ENCODE measurements at places on chromosomes 3 and 15.

GRCh38 chr15:81254916-81255290 lies 58.2 kb downstream of the IL16 start:
- DNase-seq, result no peak

DNA sequence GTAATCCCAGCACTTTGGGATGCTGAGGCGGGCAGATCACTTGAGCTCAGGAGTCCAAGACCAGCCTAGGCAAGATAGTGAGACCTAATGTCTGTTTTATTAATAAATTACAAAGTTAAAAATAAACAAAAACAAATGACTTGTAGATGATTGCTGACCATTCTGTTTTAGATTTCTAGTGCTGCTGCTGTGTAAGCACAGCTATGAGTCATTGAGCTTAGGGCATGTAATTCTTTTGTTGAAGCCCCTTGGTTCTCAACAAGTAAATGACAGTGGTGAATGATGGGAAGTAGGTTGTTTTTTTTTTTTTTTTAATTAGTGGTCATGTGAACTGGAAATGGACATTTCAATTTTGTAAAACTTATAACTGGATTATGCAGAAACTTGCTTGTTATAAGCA lies 63.3 kb downstream of the LEO1 start:
- DNase-seq, result no peak

DNA sequence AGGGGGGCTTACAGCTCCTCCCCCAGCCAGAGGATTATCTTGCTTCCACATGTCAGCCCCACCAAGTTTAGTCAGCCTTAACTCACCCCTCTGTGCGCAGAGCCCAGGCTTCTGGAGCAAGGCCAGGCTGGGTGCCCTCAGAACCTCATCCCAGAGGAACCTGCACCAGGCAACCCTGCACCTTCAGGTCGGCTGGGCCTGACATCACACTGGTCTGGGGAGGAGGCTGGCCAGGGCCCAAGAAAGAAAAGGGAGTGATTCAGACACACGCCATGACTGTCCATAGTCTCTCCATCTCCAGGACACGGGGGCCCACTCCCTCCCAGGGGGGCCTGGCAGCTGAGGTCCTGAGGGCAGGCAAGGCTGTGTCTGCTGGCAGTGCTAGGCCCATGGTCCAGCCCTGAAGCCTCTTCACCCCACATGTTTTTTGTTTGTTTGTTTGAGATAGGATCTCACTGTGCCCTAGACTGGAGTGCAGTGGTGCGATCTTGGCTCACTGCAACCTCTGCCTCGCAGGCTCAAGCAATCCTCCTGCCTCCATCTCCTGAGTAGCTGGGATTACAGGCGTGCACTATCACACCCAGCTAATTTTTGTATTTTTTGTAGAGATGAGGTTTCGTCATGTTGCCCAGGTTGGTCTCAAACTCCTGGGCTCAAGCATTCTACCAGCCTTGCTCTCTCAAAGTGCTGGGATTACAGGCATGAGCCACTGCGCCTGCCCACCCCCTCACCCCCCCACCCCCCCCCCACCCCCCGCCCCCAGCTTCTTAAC lies 11.1 kb downstream of the TNK2 start:
- DNase-seq, result peak; percentile 73

DNA sequence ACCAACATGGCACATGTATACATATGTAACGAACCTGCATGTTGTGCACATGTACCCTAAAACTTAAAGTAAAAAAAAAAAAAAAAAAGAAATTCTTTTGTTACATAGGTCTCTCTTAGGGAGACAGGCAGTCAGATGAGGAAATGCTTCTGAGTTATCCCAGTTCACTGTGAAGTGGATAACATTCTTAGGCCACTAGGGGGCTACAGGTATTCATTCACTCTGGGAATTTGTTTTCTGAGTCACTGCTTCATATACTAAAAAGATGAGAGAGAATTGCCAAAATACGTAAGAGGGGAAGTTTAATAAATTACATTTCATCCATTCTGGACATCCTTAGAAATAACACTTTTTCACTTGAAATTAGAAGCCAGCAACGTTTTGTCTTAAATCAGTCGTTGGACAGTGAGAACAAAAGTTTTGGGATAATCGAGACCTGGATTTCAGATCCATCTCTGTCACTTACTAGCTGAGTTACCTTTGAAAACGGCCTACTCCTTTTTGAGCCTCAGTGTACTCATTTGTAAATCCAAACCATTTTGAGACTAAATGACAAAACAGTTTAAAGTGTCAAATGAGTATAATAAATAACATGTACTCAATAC lies 738.4 kb upstream of the ALCAM start:
- DNase-seq, result peak; percentile 48

GRCh38 chr15:32981536-32981935 lies 213.0 kb downstream of the FMN1 start:
- no peak for DNase-seq

GRCh38 chr15:71707230-71708050 lies 102.9 kb upstream of the NR2E3 start:
- peak; percentile 40 for DNase-seq

- DNase-seq, result no peak
These were observed 114.7 kb upstream of the PRR23C start for GRCh38 chr3:139159356-139159755.

DNA sequence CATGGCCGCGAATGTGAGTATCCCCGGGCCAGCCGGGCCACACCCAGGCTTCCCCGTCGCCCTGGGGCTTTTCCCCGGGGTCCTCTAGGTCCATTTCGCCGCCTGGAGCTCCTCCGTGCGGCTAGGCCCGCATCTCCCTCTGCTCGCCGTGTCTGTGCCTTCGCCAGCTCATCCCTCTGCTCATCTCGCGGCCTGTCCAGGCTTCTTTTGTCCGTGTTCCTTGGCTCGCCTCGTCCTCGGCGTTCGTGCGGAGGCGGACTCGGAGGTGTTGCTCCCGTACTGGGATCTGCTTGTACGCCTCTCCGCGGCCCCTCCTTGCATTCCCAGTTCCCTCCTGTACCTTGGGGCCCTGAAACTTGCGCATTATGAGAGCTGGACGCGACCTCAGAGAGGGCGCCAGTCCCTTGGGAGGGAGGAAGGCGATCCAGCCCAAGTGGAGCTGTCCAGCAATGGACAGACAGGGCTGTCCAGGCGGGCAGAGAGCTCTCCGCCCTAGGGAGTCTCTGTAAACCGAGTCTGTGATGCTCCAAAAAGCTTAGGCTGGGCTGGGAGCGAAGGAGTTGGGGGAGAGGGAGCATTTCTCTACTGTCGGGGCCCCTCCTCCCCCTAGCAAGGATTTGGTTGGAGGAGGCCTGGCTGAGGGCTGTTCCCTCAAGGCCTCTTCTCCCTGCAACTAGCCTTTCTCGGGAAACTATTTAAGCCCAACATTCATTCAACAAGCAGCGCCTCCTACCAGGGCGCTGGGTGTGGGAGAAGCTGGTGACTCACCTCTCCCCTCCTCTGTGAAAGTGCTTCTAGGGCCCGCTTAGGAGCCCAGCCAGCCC lies 553 bp downstream of the TMEM43 start:
- DNase-seq, result peak; percentile 89

GRCh38 chr3:46353647-46354410 lies at the start of gene CCR2:
Gene CCR2, plus strand, starts transcription at chr3:46354111. Its CDS starts 3,417 bp downstream, at chr3:46357528.
- no peak for DNase-seq

DNA sequence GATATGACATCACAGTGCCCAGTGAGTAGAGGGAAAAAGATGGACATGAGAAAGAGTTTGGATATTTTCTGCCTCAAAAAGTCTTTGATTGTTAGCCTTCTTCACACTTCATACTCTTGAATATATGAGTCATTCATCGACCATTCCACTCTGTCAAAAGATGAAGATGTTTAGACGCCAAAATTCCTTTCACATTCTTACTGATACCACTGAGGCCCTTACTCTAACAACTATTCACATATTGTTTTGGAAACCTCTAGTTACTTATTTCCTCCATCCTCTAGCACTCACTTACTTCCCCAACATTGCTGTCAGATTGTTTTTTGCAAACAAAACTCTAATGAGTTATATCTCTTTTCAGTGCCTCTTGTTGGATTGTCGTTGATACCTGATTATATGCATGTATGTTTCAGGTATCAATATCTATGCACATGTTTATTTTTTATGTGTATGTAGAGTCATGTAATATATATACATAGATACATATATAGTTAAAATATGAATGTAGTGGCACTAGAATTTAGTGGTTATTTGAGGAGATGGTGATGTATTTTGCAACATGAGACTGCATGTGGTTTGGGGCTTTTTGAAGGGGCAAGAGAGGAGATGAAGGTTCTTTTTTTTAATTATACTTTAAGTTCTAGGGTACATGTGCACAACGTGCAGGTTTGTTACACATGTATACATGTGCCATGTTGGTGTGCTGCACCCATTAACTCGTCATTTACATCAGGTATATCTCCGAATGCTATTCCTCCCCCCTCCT lies 40.0 kb upstream of the OR5H6 start:
- DNase-seq, result no peak

- DNase-seq, result no peak
These were observed 379.5 kb upstream of the DPH6 start for GRCh38 chr15:35925275-35926006.

DNA sequence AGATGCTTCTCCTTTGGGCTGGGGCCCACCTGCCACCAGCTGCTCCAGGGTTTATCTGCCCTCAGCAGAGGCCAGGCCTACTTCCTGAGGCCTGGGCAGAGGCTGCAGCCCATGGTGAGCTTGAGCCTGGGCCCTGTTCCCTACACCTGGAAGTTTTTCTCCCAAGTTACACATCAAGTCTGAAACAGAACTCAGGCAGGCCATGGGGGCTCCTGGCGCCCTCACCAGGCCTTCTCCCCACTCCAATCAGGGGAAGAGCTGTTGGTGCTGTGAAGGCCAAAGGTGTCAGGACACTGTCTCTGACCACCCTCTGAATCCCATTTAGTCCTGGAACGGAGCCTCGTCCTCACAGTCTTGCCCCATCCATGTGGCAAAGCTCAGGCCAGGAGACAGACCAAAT lies 7.3 kb downstream of the VWA5B2 start:
- no peak for DNase-seq

GRCh38 chr15:62941699-62942098 lies 100.8 kb upstream of the TPM1 start:
- DNase-seq, result no peak

DNA sequence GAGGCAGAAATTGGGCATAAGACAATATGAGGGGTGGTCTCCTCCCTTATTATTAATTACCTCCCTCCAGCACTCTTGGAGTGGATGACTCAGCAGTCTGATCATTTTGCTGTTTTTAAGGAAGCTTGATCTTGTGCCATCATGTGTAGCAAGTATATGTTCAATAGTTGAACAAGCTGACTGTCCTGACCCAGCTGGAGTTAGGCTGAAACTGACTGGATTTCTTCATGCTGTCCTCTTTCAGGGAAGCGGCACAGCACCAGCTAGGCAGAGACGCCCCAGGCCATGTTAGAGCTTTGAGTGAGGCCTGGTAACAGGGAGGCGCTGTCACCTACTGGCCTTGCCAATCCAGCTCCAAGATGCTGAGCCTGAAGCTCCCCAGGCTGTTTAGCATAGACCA lies 54.4 kb upstream of the KIF23 start:
- DNase-seq, result no peak

GRCh38 chr3:42031808-42032480 lies 59.2 kb upstream of the TRAK1 start:
- DNase-seq, result peak; percentile 38

DNA sequence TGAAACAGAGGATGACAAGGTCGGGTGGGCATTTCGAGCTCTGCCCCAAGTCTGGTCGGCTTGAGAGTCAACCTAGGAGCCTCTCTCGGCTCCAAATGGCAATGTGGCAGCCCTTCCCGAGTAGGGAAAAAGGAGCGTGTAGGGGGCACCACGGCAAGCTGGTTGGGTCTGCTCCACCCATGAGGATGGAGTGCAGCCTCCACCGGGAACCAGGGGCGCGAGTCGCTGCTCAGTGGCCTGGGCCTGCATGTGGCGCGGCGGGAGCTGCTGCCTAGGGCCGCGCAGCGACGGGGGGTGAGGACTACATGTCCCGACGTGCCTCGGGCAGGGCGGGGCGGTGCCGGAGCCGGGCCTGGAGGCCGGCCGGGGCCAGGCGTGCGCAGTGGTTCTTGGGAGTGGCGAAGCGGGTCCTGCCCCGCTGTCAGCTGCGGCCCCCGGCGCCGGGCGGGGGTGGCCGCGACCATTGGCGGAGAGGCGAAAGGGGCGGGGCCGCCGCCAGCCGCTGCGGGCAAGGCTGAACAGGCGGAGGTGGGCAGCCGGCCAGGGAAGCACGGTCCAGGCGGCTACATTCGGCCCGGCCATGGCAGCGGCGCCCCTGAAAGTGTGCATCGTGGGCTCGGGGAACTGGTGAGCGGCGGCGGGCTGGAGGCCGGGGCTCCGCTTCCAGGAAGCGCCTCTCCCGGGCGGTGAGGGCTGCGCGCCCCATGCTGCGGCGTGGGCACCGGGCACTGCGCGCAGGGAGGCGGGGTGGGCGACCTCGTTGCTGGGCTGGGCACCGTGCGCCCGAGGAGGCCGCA lies at the start of gene GPD1L:
Gene GPD1L (plus strand): TSS at position 489 of the 797 bp plus-strand sequence. CDS start 92 bp downstream, at position 581.
- peak; percentile 99 for DNase-seq

DNA sequence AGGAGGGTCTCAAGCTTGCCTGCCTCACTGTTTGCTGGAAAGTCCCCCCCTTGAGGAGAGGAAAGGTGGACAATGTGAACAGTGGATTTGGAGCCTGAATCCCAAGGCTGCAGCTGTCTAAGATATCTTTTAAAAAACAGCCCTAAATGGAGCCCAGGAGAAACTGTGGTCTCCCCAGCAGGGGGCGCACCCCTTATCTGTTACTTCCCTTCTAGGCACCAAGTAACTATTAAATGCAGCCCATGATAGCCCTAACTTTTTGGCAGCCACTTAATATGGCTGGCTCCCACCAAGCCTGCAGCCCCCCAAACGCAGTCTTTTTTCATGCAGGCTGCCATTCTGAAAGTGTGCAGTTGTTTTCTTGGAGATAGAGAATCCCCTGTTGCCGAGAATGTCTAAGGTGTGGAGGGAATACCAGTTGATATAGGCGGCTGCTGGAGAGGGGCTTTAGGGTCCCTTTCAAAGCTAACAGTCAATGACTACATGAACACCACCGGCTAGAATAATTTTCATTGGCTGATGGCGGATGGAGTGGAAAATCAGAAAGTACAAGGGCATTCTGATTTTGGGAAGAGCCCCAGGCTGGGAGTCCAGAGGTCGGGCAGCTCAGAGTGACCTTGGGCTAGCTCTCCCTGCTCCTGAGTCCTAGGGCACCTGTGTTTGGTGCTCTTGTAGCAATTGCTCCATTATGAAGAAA lies 1.3 kb downstream of the RHCG start:
- DNase-seq, result no peak

- DNase-seq, result no peak
These were observed 12.7 kb downstream of the LCMT2 start for GRCh38 chr15:43317566-43318184.

GRCh38 chr3:155995525-155996370 lies 124.6 kb upstream of the KCNAB1 start:
- peak; percentile 63 for DNase-seq

GRCh38 chr15:92883163-92883875 lies 16.8 kb upstream of the CHD2 start:
- peak; percentile 19 for DNase-seq

DNA sequence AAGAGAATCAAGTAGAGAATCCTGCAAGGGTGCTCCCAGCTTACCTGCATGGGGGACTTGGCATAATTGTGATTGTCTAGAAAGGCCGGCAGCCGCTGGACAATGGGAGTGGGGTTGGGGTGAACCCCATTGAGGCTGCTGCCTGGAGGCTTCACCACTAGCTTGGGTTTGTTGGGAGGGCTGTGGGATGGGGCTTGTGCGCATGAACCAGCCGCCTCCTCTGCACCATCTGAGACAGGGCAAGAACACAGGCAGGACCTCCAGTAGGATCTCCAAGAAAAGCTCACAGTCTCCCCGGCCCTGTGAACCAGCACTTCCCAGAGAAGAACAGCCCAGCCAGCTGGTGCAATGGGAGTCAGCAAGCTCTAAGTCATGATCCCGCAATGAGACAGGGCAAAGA lies 39.8 kb downstream of the SEMA3G start:
- no peak for DNase-seq
